ENCODE measurements at places on chromosomes 2 and 18.
A peak's percentile ranks its signal among the peaks of the same experiment; 100 is the strongest.

DNA sequence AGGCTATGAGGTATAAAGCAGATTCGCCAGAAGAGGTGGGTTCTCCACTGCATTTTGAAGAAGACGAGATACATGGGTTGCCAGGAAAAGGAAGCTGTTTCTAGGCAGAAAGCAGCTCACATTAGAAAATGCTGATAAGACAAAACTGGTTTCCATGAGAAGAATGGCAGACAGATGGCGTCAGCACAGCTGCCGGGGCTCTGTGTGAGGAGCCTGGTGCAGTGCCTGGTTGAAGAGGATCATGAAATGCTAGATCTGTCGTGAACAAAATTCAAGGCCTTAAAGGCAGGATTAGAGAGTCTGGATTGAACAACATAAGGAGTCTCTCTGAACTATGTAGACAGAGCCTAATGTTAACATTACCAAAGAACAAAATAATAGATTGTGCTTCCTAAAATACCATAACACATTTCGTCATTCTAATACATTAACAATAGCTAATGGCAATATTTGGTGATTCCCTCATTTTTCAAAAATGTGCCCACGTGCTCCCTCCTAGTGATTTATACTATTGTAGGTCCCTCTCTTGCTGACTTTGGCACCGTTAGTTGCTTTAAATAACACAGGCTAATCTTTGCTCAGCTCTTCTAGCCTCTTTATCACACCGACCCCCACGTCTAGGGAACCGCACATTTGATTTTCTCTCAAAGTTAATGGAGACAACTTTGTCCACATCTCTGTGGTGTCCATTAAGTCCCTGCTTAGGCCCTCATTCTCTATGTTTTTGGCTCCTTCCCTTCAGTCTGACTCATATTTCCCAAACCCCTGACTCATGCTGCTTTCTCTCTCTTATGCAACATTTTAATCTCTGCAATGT, 38.2 kb downstream of the EFEMP1 start:
- DNase-seq: no peak

GRCh38 chr2:26809211-26809610, 23.4 kb downstream of the CENPA start:
- no peak for DNase-seq

- no peak for DNase-seq
Measured at GRCh38 chr18:59802031-59802430, 97.8 kb upstream of the PMAIP1 start.

DNA sequence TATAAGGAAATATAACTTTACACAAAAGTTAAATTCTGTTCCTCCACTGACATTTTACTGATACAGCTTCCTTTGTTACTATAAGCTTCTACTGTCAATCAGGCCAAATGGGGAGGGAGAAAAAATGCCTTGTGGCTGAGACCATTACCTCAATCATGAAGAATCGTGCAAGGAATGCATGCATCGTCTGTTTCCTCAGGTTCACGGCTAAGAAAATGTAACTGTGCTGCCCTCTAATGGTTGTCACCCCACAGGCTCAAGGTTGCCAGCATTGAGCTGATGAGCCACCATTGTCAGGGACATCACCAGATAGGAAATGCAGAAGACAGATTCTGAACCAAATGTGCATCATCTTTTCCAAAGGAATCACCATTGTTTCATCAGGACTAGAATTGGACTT, 426.9 kb downstream of the CDH2 start:
- DNase-seq: no peak

- DNase-seq: no peak
Measured at GRCh38 chr18:27473318-27473717, 288.2 kb upstream of the CHST9 start.

GRCh38 chr2:174286172-174286571, 37.8 kb upstream of the OLA1 start:
- no peak for DNase-seq

- DNase-seq: no peak
Measured at GRCh38 chr2:186641132-186641806, 51.4 kb downstream of the ITGAV start.

DNA sequence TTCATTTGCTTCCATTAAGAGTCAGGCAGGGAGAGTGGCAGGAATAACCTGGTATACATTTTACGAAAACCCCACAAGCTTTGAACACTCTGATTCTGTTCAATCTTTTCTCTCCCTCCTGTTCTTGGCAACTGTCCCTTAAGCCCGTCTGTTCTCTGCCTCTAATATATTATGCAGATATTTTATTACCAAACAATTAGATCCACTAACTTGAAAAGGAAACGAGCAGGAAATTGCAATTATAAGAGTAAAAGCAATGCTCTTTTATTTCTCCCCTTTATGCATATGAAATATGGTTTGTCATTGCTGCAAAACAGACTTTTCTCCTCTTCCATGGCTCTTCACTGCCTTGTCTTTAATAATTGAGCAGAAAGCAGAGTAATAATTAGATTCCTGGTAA, 149.1 kb upstream of the CELF4 start:
- no peak for DNase-seq

- DNase-seq: no peak
Measured at GRCh38 chr2:236764716-236765115, 195.1 kb downstream of the ACKR3 start.

GRCh38 chr2:143467011-143467410, 337.8 kb downstream of the ARHGAP15 start:
- no peak for DNase-seq

DNA sequence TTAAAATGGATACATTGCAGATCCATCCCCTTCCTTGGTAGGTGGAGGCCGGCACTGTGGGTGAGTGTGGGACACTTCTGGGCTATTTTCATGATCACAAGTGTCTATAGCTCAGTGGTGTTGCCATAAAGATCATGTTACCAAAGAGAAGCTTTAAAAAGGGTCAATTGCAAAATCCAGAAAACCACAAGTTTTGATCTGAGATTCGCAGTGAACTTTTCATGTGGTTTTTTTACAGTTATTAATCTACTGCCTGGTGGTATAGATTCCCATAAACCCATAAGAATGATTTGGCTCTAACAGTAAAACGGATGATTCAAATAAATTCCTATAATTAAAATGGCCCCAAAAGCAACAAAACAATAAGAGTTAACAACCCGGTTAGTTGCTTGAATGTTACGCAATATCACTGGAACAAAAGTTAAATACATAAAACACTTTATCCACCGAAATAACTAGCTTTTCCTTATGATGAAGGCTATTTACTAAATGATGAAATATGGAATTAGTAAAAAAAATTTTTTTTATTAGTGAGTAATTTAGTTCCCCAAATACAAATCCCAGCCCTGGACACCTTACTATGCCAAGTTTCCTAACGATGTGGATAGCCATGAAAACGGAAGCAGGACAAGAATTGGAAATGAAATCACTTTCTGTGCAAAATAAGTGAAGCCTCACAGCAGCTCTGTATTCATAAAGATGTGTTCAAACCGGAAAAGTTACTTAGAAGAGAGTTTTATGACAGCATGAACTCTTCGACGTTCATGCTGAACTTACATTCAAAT, 95.6 kb upstream of the THOC1 start:
- no peak for DNase-seq

DNA sequence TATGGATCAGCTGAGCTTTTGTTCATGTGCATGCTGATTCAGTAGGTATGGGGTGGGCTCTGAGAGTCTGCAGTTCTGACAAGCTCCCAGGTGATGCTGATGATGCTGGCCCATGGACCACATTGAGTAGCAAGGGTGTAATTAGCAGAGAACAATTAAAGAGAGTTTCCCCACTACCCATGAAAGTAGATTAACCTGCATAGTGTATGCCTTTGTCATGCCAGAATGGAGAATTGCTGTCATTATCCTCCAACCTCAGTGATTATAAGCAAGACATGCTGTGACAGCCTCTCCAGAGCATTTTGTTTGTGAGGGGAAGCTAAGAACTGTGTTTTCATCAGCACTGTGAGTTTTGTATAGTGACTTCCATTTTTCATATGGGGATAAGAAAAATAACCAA, 59.5 kb upstream of the LYPD1 start:
- DNase-seq: peak; percentile 74

GRCh38 chr18:74689251-74689650, 91.6 kb downstream of the ZNF407 start:
- no peak for DNase-seq

DNA sequence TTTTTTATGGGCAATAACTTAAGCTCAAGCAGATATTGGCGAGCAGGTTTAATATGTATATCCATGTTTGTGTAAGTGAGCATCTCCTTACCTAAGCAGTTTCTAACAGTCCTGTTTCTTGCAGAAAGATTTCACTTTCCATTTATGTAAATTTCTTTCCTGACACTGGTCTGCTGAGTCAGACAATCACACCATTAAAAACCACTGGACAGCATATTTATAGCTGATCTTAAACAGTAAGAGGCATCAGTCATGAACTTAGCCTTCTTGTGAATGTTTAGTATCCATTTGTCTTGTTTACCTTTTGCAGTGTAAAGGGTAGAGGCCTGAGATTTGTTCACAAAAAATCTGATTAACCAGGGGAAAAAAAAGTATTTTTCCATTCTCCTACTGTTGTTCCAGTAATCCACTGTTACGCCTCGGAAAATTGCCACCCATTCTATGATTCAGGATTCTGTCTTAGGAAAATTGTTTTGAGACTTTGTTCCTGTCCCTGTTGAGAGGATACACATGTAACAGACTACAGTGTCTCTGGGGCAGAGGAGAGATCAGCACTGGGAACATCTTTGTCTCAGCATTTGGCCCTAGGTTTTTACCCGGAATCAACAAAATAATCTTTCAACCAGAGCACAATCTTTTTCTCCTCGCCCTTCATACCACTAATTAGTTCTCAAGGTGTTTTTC, 521.0 kb upstream of the NRP2 start:
- DNase-seq: no peak

GRCh38 chr2:26299471-26300101, 46.4 kb upstream of the SELENOI start:
- no peak for DNase-seq

GRCh38 chr2:150549381-150549780, 61.9 kb upstream of the RND3 start:
- DNase-seq: no peak

DNA sequence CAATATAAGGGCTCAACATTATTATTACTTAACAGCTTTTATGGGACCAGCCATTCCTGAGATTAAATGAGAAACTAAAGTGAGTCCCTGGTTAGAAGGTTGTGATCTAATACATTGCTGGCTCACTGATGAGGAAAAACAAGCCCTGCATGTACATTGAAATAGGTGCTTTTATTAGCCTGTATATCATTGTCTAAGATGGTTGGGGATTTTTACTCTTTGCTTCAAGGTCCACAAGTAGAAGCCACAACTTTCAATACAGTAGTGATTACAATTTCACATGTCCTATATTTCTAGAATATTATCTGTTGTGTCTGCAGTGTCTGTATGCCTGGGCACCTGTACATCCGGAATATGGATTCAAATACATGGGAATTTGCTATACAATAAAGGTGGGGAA, 104.1 kb upstream of the FZD5 start:
- no peak for DNase-seq

GRCh38 chr2:38239452-38239851, 137.6 kb downstream of the ATL2 start:
- DNase-seq: no peak

DNA sequence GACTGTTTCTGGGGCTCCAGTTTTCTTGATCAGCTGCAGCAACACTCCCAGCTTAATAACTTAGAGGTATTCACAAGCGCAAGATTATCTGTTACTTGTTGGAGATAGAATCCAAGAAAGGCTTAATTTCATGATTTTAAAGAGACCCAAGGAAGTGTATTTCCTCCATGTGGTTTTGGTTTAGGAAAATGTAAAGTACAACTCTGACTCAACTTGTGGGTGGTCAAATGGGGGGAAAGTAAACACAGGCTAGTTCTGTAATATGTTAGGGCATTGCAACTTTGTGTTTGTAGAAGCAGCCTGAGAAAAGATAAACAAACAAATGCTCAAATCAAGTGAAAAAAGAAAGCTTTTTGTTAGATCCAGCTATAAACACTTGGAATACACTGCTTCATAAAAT, 90.1 kb upstream of the COL3A1 start:
- DNase-seq: no peak

DNA sequence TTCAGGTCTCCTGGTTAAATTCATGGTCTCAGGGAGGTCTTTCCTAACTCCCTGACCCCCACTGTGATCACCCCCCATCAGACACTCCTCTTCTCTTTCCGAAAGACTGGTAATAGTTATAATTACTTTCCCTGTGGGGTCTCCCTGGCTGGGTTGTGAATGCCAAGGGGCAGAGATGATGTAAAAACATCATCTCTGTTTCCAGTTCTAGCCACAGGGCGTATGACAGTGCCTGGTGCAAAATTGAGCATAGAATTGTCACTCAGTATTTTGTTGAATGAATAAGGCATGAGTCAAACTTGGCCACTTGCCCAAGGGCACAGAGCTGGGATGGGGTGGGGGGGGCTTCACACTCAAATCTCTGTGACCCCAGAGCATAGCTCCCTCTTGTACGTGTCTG, 65.2 kb downstream of the LTBP1 start:
- DNase-seq: peak; percentile 82
